Sigmoid colon (tissue), 7 donors: ENCODE measurements at places on chromosomes 13 and 19. TPM values are rescaled to one million over a fixed set of nuclear protein-coding genes. Genes with fewer than 3 reads are reported as not detected.

GRCh38 chr19:2949939-2950285 is 5.1 kb upstream of the ZNF77 start:
- peak overlapping the region; percentile 76 for H3K4me3 ChIP-seq
- no peaks in the 10 kb centered on the region for H3K27me3 ChIP-seq
- no peaks in the 10 kb centered on the region for H3K36me3 ChIP-seq
- peaks cover 24% of the 10 kb centered on the region for H3K4me1 ChIP-seq
- H3K27ac ChIP-seq, result peak overlapping the region; percentile 95
- DNase-seq, result no peak

DNA sequence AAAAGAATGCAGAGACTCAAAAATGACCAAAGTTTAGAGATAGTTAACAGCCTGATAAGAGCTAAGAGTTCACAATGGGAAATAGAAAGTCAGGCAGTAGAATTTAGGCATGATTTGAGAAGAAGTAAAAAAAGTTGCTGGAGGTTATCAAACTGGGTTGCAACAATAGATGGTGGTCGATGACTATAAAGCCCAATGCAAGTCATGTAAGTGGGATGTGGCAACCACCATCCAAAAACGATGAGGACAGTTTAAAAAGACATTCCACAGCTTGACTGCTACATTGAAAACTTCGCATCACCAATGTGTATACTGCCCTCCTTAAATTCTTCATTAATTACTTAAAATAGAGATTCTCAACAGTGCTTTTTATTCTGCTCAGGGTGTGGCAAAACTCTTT is 19.7 kb downstream of the ELF1 start:
- no peak overlapping the region for H3K4me3 ChIP-seq
- H3K27me3 ChIP-seq, result no peaks in the 10 kb centered on the region
- peaks cover 9% of the 10 kb centered on the region for H3K4me1 ChIP-seq
- DNase-seq, result no peak
- no peaks in the 10 kb centered on the region for H3K36me3 ChIP-seq

The PSPN gene
- 0.66 TPM for total RNA-seq

- H3K27me3 ChIP-seq, result no peaks in the 10 kb centered on the region
- H3K36me3 ChIP-seq, result no peaks in the 10 kb centered on the region
- H3K4me3 ChIP-seq, result no peak overlapping the region
- peaks cover 15% of the 10 kb centered on the region for H3K4me1 ChIP-seq
- no peak overlapping the region for H3K27ac ChIP-seq
- DNase-seq, result no peak
These were observed 8.9 kb upstream of the ELF1 start for GRCh38 chr13:41028051-41028450.

The CEACAM4 gene
- total RNA-seq, result 3.6 TPM

GRCh38 chr19:55460670-55461258 is 678 bp downstream of the ISOC2 start:
- no peaks in the 10 kb centered on the region for H3K27me3 ChIP-seq
- peaks cover 9% of the 10 kb centered on the region for H3K36me3 ChIP-seq
- peak overlapping the region; percentile 98 for H3K27ac ChIP-seq
- H3K4me3 ChIP-seq, result peak overlapping the region; percentile 61
- peaks cover 34% of the 10 kb centered on the region for H3K4me1 ChIP-seq

DNA sequence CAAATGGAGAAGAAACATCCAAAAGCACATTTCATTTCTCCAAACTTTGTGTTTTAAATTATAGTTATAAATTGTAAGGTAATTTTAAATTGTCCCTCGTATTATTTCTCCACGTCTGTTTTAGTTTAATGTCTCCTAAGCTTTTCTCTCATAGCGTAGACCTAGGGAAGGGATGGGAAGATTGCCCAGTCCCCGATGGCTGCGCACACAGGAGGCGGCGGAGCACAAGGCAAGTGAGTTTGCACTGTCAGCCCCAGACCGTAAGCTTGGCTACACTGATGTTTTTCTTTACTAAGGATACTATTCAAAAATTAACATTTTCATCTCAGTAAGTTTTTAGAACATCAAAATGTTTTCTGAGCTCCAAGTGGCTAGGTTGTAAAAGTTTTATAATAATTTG is 72.3 kb downstream of the GPR12 start:
- no peak overlapping the region for H3K27ac ChIP-seq
- DNase-seq, result no peak
- no peaks in the 10 kb centered on the region for H3K27me3 ChIP-seq
- no peaks in the 10 kb centered on the region for H3K4me1 ChIP-seq

The ZNF614 gene
- total RNA-seq, result 9.9 TPM

DNA sequence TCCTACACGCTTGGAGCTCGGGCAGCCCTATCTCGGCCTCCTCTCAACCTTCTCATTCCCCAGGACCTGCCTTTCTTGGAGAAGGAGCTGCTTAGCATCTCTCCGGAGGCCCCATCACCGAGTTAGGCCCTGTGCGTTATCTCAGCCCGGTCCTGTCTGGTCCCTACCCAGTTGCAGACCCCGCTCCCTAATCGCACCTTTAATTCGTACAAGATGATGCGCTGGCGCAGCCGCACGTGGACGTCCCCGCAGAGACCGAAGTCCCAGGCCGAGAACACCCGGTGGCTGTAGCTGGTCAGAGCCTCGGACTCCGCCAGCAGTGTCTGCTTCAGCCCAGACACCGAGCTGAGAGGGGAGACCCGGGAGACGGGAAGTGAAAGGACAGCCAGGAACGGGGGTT is 5.7 kb upstream of the LENG1 start:
- H3K27ac ChIP-seq, result no peak overlapping the region
- H3K4me1 ChIP-seq, result no peaks in the 10 kb centered on the region
- no peaks in the 10 kb centered on the region for H3K36me3 ChIP-seq
- no peak overlapping the region for H3K4me3 ChIP-seq
- peaks cover 4% of the 10 kb centered on the region for H3K27me3 ChIP-seq

GRCh38 chr19:47020132-47020805 is 632 bp downstream of the NPAS1 start:
- H3K4me3 ChIP-seq, result no peak overlapping the region
- H3K27ac ChIP-seq, result no peak overlapping the region
- H3K4me1 ChIP-seq, result no peaks in the 10 kb centered on the region
- H3K36me3 ChIP-seq, result no peaks in the 10 kb centered on the region
- DNase-seq, result no peak

The CYSLTR2 gene
- total RNA-seq, result 2.0 TPM

The OLFM4 gene
- not detected for total RNA-seq

- no peaks in the 10 kb centered on the region for H3K36me3 ChIP-seq
- DNase-seq, result no peak
- H3K4me3 ChIP-seq, result no peak overlapping the region
- no peak overlapping the region for H3K27ac ChIP-seq
These were observed 94.2 kb downstream of the FRY start for GRCh38 chr13:32125751-32126150.

The NLRP5 gene
- total RNA-seq, result not detected

- H3K4me3 ChIP-seq, result no peak overlapping the region
- H3K27ac ChIP-seq, result no peak overlapping the region
- peaks cover 12% of the 10 kb centered on the region for H3K27me3 ChIP-seq
These were observed 18.0 kb downstream of the KLK4 start for GRCh38 chr19:50893047-50893736.

DNA sequence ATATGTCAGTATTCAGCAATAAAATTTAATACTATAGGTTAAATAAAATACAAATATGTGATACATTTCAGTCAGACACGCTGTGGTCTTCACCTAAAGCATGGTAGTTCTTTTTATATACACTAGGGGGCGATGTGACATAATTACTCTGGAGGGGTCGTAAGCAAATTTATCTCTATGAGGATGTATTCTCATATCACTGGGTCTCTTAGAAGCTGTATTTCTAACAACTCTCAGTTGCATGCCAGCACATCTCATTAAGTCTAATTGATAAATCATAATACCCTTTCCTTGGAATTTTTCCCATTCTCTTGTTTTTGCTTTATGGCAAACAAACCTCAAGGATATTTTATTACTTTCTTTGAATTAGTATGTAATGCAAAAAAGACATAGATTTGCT is 3.9 kb upstream of the PCDH17 start:
- H3K4me1 ChIP-seq, result peaks cover 31% of the 10 kb centered on the region
- peaks cover 90% of the 10 kb centered on the region for H3K27me3 ChIP-seq
- H3K27ac ChIP-seq, result no peak overlapping the region

DNA sequence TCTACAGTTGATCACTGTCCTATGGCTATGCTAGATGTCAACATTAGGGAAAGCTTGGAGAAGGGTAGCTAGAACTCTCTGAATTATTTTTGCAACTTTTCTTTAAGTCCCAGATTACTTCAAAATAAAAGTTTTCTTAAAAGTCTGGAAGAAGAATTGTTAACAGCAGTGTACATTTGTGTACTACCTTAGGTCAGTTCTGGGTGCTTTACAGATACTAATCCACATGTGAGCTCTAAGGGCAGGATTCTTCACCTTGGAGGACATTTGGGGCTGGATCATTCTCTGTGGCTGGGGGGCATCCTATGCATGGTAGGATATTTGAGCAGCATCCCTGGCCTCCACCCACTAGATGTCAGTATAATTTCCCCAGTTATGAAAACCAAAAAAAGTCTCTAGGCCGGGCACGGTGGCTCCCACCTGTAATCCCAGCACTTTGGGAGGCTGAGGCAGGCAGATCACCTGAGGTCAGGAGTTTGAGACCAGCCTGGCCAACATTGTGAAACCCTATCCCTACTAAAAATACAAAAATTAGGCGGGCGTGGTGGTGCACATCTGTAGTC is 2.8 kb downstream of the BRME1 start:
- no peaks in the 10 kb centered on the region for H3K27me3 ChIP-seq
- H3K36me3 ChIP-seq, result no peaks in the 10 kb centered on the region
- no peaks in the 10 kb centered on the region for H3K4me1 ChIP-seq

DNA sequence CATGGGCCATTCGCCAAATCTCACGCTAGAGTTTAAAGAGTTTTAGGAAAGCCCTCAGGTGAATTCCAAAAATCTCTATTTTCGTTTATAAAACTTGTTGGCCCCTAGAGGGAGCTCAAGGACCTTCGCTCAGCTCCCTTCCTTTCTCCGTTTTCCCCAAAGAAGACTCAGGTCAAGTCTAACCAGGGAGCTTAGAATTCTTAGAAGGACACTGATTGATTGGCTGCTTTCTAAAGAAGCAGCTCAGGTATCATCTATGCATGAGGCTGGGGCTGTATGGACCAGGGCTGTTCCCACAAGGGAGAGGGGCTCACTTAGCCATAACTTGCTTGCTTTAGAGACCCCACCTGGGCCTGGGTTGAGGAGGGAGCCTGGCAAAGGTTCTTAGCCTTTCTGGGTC is 20.5 kb downstream of the DZIP1 start:
- H3K4me1 ChIP-seq, result no peaks in the 10 kb centered on the region
- H3K27me3 ChIP-seq, result no peaks in the 10 kb centered on the region
- H3K36me3 ChIP-seq, result no peaks in the 10 kb centered on the region
- no peak overlapping the region for H3K4me3 ChIP-seq
- no peak overlapping the region for H3K27ac ChIP-seq

DNA sequence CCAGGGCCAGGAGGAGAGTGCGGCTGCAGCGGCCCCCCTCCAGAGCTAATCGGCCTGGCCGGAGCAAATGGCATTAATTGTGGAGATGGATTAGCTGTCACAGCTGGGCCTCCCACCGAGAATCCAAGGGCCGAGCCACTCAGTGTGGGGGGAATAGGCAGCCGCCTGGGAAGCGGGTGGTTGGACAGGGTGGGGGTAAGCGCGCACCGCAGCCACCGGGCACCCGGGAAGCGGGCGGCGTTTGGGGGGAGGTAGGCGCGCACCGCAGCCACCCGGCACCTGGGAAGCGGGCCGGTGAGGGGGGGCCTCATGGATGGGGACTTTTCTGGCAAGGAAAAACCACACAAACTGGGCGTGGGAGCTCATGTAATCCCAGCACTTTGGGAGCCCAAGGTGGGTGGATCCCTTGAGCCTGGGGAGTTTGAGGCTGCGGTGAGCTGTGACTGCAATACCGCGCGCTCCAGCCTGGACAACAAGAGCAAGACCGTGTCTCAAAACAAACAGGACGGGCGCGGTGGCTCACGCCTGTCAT is 9.7 kb downstream of the R3HDM4 start:
- no peaks in the 10 kb centered on the region for H3K4me1 ChIP-seq
- H3K4me3 ChIP-seq, result no peak overlapping the region
- DNase-seq, result no peak
- no peak overlapping the region for H3K27ac ChIP-seq
- no peaks in the 10 kb centered on the region for H3K27me3 ChIP-seq

The USHBP1 gene
- 1.6 TPM for total RNA-seq

The FBN3 gene
- not detected for total RNA-seq

GRCh38 chr19:36638862-36639510 is 27.7 kb downstream of the ZNF461 start:
- peaks cover 45% of the 10 kb centered on the region for H3K36me3 ChIP-seq
- no peak overlapping the region for H3K4me3 ChIP-seq
- no peaks in the 10 kb centered on the region for H3K4me1 ChIP-seq
- no peak for DNase-seq
- no peaks in the 10 kb centered on the region for H3K27me3 ChIP-seq

GRCh38 chr19:10991521-10992081 is 30.8 kb downstream of the SMARCA4 start:
- H3K4me1 ChIP-seq, result no peaks in the 10 kb centered on the region
- no peak overlapping the region for H3K4me3 ChIP-seq
- peaks cover 68% of the 10 kb centered on the region for H3K36me3 ChIP-seq
- no peak for DNase-seq

- no peaks in the 10 kb centered on the region for H3K4me1 ChIP-seq
- no peak overlapping the region for H3K4me3 ChIP-seq
- peak; percentile 41 for DNase-seq
- H3K36me3 ChIP-seq, result no peaks in the 10 kb centered on the region
- H3K27me3 ChIP-seq, result no peaks in the 10 kb centered on the region
These were observed 208.2 kb downstream of the UQCRFS1 start for GRCh38 chr19:29004796-29005195.

DNA sequence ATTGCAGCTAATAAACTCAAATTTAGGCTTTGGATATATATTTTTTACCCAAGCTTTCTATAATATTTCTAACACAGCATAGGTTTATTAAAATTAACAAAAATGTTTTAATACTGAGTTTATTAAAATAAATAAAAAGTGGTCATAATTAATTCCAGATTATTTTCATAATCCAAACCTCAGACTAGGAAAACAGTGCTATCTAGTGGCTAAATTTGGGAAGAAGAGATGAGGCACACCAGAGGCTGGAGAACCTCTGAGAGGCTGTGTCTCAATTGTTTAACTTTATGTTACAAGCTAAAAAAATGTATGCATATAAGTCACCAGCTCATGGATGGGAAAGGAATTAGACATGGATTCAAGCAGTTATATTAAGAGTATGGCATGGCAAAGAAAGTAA is 392.5 kb downstream of the DIAPH3 start:
- H3K27me3 ChIP-seq, result no peaks in the 10 kb centered on the region
- no peaks in the 10 kb centered on the region for H3K36me3 ChIP-seq
- no peaks in the 10 kb centered on the region for H3K4me1 ChIP-seq
- DNase-seq, result no peak

DNA sequence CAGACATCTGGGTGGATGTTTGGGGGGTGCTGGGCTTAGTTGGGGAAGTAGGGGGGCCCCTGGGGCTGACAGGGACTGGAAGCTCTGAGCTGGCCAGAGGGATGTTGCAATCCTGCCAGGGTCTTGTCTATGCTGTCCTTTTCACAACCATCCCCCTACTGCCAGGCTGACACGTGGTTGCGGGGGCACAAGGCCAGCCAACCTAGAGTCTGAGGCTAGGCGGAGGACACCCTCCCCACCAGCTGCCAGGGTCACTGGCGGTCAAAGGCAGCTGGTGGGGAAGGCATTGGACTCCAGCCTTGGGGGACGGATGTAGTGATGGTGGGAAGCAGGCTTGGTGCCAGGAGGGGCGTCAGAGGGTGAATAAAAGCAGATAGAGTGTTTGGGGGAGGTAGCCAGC is 1.6 kb upstream of the APOC1 start:
- peaks cover 16% of the 10 kb centered on the region for H3K4me1 ChIP-seq
- peak; percentile 79 for DNase-seq
- no peaks in the 10 kb centered on the region for H3K36me3 ChIP-seq
- no peaks in the 10 kb centered on the region for H3K27me3 ChIP-seq
- H3K27ac ChIP-seq, result no peak overlapping the region
- no peak overlapping the region for H3K4me3 ChIP-seq
